ENCODE measurements at places on chromosomes 2 and 18.

- no peak for DNase-seq
These were observed 684.6 kb downstream of the TRIB2 start for GRCh38 chr2:13401312-13401711.

DNA sequence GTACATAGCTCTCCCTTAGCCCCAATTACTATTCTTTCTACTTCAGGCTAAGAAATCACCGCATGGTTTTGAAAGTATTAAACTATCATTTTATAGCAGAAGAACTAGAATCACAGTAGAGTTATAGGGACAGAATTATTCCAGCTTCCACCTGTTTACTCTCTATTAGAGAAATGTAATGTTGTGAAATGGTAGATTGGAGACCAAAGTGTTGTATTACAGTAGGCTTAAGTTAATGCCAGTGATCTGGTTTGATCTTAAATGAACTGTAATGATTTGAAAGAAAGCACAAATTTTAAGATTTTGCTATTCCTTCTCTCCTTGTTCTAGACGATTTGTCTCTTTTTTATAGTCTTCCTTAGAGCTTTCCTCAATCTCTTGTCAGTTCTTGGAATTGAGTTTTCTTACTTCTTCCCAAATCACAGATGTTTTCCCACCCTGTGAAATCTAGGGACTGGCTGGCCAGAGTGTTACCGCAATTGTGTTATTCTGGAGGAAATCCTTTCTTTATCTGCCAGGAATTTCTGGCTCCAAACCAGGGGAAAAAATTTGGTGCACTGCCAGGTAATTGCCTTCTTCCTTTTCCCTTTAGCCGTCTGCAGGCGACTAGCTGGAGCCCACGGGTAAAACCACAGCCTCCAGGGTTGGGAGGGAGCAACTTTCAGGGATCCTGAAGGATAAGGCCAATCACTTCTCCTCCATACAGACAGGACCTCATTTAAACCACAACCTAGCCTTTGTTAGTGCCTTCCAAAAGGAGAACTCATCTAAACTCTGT is 51.7 kb downstream of the NOP58 start:
- peak; percentile 43 for DNase-seq

GRCh38 chr18:71168557-71169145 is 879.8 kb downstream of the SOCS6 start:
- DNase-seq, result no peak

DNA sequence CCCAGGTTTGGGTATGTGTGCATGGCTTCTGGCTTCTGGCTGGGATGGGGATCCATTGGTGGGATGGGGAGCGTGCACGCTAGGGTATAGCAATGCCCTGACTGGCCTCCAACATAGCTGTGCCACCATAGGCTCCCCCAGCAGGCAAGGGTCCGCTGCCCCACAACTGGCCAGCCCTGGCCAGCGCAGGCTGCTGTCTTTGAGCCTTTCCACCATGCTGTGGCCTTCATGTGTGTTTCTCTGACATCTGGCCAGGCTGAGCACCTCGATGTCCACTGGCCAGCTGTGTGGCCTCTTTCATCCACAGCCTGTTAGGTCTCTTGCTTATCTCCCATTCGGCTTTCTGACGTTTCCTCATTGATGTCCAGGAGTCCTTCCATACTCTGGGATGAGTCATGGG is 231.3 kb downstream of the NDUFA10 start:
- no peak for DNase-seq

DNA sequence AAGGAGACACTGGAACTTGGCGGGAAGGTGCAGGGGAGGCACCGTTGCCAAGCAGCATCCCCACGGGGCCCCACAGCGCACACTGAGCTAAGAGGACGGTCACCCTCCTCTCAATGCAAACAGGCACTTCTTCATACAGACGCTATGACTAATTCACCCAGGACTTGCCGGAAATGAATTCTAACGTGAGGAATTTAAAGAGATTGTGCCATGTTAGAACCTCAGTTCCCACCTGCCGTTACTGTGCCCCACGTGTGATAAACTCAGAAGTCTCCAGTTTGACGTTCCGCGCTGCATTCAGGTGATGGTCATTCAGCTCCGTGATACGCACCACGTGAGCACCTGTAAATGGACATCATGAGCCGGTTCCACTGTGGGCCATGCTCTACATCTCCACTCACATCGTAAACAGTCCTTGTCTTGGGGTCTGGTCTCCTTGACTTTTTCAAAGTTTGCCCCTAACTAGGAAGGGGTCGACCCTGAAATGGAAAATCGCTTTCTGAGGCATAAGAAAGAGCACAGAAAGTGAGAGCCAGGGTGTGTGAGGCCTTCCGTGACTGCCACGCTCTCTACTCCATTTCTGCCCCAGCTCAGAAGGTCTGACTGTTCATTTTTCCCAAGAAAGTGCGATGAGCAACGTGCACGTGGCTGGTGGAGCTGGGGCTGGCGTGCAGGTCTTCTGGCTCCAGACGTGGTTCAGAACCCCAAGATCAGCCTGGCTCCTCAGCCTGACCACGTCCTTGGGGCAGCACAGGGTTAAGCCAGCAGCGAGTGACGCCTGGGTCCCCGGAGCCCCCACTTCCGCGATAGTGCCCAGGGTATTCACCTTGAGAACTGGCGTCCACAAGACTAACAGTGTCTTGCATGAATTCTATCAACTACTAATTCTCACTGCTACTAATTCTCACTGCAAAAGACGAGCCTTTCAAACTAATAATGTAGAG is 35.1 kb downstream of the TMEM18 start:
- no peak for DNase-seq

DNA sequence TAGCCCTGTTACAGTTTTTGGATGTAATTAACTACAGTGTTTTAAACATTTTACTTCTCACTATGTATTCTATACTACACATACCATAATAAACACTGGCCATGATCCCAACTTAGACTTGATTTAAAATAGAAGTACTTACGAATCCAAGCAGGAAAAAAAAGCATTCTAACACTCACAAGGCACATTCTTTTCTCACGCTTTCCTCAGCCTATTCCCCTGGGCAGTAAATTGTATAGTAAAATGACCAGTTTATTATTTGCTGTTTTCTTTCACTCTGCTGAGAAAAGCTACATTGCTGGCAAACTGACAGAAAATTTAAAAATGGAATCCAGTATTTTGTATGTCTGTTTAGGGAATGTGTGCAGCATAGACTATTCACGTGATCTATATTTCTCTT is 2.8 kb upstream of the TANC1 start:
- no peak for DNase-seq

DNA sequence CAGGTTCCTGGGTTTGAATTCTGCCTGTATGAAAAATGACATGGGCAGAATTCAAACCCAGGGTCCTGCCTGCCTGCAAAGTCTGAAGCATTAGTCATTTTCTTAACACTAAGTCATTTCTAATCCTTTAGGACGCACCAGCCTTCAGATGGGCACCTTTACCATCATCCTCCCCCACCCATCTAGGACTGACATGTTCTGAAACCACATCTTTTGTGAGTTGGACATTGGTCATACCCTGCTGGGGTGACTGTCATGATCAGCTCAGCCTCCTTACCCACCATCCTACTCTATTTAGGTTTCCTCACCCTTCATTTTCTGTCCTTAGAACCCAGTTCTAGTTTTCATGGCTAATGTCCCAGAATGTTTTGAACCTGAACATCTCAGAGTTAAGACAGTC is 104.9 kb downstream of the TRIB2 start:
- DNase-seq, result no peak

DNA sequence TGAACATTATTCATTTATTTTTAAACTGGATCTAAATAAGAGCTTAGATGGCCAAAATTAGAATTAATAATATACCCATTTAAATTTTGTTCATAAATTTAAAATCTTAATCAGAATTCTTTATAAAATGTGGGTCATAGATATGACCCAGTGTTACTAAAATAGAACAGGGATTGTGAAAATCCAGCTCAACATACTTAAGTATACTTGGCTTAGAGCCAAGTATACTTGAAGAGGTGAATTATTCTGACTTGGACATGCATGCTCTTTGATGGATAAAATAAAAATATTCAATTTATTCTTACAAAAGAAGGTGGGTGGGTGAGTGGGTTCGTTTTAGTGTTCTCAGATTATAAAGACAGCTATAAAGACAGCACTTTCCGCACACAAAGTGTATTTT is 70.7 kb downstream of the SPOPL start:
- no peak for DNase-seq

DNA sequence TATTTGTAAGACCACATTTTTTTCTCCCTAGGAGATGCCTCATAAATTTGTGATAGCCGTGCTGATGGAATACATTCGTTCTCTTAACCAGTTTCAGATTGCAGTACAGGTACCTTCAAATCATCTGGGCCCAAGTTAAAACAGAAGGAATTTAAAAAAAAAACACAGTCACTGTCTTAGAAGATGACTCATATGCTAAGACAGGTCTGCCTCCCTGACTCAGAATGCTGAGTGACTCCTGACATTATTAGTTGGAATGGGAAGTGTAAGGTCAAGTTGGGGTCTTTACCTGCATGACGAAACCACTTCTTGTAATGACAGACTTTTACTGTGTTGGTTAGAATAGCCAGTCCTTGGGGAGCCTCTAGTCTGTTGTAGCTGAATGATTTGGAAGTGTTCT is 26.3 kb downstream of the RMC1 start:
- no peak for DNase-seq

GRCh38 chr2:217062768-217063167 is 202.9 kb upstream of the TNP1 start:
- DNase-seq, result no peak

DNA sequence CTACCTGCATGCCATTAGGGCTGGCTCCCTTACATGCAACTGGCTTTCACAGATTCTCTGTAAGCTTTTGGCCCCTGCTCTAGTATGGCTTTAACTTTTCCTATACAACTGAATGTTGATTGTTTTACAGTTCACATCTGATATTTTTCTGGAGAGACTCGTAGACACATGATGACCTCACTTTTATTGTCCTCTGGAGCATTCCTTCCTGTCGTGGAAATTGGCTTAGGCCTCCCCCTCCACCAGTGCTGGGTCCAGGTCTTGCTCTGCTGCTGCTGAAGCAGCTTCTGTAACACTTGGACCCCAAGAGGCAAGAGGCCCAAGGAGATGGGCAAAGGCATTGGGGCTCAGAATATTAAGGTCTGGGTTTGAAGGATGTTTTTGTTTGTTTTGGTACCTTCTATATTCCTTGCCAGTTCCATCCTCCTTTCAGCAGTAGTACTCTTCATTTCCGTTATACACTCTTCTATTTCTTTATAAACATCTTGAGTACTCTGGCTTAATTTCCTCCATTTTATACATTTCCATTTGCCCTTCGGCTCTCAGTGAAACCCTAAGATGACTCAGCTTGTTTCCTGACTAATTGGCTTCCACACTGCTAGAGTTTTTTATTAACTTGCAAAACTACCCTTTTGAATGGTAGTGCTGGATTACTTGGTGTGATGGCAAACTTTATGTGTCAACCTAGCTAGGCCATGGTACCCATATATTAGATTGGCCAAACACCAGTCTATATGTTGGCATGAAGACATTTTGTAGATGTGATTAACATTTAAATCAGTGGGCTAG is 219.8 kb downstream of the CDCA7 start:
- no peak for DNase-seq

DNA sequence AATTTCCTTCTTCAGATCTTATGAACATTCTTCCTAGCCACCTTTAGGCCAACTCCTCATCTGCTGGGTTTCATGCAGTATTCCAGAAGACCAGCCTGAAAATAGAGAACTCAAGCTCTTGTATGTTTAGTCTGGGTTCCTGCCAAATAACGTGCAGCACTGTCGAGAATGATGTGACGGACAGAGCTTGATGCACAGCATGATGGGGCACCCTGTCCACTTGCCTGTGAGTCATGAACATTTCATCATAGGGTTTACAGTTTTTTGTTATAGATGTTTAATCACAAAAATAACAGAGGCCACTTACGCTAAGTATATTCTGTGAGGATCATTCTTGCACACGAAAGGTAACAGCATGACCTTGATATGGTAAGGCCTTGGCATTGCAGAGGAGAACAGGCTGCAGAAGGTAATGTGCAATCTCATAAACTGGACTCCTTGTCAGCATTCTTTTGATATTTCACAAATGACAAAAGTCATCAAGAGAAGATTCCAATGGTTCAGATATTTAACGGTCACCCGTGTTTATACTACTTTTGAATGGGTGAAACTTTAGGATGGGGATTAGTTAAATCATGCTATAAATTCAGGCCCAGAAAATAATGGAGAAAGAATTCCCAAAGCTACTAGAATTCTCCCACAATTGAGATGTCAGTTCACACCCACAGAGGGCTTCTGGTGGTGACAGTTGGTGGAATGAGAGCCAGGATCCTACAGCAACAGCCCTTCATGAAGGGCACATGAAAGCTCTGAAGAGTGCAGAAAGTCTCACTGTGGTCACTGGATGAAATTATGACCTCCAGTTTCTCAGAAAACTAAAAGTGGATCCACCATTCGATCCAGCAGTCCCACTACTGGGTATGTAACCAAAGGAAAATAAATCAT is 396.1 kb upstream of the RAB12 start:
- no peak for DNase-seq

DNA sequence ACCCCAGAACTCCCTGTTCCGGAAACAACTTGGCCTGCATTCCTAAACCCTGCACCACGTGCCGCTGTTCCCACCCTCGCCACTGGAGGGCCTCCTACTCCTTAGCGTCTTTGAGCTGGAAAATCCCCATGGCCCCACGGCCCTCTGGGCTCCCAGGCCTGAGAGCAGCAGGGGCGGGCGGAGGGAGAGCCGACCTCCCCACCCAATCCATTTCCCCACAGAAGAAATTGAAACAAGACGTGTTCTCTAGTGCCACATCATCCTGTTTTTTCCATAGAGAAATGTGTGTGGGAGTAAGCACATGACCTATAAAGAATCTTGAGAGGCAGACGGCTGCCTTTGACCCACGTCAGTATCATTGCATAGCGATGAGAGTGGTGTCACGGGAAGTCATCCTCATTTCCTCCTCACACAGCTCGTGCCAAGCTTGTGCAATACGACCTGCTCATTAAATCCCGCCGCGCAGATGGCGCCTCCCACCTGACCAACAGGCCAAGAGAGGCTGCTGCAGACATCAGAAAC is 79.2 kb downstream of the LAMA1 start:
- peak; percentile 49 for DNase-seq

DNA sequence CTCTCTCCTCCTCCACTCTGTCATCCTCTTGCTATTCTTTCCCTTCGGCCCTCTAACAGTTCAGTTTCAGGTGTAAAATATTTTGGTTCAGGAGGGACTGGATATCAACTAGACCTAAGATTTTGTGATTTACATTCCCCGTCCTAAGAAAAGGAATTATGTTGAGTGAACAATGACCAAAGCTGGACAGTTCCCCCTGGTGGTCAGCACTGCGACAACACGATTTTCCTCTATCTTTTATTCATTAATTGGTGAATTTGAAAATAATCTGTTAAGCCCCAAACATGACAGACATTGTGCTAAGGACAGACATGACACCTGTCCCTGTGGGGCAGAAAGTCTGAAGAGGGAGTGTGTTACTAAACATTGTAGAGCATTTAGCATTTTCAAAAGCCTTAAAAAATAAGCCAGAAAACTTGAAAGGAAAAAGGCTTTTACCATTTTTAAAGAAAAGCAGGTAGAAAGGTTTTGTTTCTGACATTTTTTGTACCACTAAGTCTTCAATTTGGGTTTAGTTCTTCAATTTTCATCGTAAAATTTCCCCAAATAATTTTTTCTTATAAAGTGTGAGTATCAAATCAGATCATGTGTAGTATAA is 28.4 kb upstream of the GTF2A1L start:
- DNase-seq, result no peak

All from right renal pelvis (tissue), 4 donors.